ENCODE measurements at places on chromosomes 3 and 15. TPM values are rescaled to one million over a fixed set of nuclear protein-coding genes. Genes with fewer than 3 reads are reported as not detected.
A peak's percentile ranks its signal among the peaks of the same experiment; 100 is the strongest.

Gene PLA2G4E
- total RNA-seq, result not detected

GRCh38 chr3:63142681-63143080 is 135.4 kb upstream of the SYNPR start:
- no peak for DNase-seq

- no peak for DNase-seq
Observed at GRCh38 chr3:37646865-37647264, 214.8 kb upstream of the CTDSPL start.

DNA sequence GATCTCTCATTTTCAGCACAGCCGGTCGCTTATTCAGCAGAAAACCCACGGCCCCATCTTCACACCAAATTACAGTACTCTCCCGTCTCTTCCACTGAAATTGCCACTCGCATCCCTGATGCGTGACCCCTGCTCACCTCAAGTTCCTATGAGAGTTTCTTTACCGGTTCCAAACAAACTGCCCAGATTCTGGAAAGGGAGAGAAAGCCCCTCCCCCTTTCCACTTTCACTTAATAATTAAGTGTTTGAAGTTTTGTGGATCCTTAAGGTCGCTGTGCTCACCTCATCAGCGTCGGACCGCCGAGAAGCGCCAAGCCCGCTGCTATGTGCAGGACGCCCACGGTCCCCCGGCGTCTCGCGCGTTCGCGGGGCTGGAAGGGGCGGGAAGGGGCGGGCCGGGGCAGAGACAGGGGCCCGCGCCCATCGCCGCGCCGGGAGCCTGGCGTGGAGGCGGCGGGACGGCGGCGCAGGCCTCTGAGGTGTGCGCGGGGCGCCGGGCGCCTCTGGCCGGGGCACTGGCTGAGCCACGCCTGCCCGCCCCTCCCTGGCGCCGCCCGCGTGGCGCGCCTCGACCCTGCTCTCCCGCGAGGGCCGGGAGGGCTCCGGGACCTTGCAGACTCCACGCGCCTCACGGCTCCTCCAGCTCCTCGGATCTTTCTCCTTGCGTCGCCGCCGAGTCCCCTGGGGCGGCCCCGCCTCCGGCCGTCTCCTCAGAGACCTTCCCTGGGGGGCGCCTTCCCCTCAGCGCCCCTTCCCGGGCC is at the start of gene GPR156:
Gene GPR156, minus strand, starts transcription at position 476 of the 761 bp plus-strand sequence. CDS start 41,124 bp downstream, outside the sequence.
- DNase-seq, result no peak

DNA sequence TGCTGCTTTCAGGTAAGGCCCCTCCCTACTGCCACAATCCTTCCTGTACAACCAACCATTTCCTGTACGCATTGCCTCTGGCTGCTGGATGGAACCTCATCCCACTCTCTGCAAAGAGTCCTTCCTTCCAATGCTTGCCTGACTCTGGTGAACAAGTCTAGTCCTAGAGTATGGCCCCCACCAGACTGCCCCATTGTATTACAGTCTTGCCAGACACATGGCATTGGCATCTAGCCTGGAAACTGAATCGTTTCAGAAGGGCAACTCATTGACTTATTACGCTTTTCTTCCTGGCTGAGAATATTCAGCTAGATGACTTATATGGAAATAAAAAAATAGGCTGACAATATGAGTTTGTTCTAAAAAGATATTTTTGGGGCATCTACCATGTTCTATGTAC is 170.3 kb downstream of the SUCLG2 start:
- DNase-seq, result no peak

GRCh38 chr3:2623436-2623835 is 486.7 kb downstream of the IL5RA start:
- DNase-seq, result no peak

GRCh38 chr15:38627689-38628277 is 63.2 kb upstream of the RASGRP1 start:
- DNase-seq, result no peak

Gene FRMD5
- 10.5 TPM for total RNA-seq

GRCh38 chr15:64004587-64004986 is 41.7 kb downstream of the DAPK2 start:
- no peak for DNase-seq

DNA sequence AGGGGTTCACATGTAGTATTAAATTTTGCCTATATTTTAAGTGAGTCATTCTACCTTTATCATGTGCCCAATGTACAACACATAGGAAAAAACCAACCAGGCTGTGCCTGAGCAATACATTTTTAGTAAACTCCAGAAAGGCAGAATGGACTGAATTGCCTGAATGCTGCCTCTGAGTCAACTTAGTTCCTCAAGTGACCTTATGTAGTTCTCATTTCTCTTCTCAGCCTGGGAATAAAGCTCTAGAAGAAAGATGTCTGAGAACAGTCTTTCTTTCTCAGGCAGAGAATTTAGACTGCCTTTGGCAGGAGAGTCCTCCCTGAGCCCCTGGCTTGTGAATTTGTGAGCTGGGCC is 13.0 kb downstream of the ST3GAL6 start:
- DNase-seq, result no peak

Gene SCG5
- total RNA-seq, result 0.87 TPM

GRCh38 chr3:171375666-171376595 is 84.3 kb downstream of the TNIK start:
- no peak for DNase-seq

- DNase-seq, result peak; percentile 52
Observed at GRCh38 chr3:87082796-87083440, 92.0 kb upstream of the VGLL3 start.

- DNase-seq, result no peak
Observed at GRCh38 chr15:50128266-50128665, 9.2 kb upstream of the ATP8B4 start.

Gene TPRG1
- total RNA-seq, result 0.50 TPM

DNA sequence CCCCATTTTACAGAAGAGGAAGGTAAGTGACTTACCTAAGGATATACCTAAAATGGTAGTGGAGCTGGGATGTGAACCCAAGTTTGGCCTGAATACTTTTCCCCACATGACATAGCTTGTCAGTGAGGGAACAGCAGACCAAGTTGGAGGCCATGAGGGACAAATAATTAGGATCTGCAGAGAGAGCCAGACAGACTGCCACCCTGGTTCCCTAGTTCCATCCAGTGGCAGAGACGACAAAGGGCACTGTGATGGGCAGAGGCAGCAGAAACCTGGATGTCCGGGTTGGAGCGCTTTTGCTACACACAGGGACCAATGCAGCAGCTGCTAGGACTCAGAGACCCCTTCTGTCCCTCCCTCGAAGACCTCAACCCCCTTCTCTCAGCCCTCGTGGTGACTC is 1.2 kb downstream of the CPLX3 start:
- DNase-seq, result no peak

Gene TRH
- not detected for total RNA-seq

GRCh38 chr3:155423526-155424322 is 130.2 kb upstream of the STRIT1 start:
- no peak for DNase-seq

Gene WNT7A
- not detected for total RNA-seq

DNA sequence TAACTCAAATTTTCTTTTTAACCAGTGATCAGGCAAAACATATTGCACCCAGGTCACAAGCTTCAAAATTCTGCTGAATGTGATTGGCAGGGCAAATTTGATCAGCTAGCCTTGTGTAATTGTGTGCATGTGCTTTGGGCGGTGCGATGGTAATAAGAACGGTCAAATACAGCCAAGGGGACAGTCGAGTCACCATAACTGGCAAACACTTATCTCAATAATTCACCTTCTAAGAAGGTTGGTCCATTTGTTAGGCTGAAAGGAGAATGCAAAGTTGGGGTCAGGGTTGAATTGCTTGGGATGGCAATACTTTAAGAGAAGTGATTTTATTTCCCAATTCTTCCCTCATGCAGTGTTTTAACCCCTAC is 302.4 kb upstream of the PDZRN3 start:
- no peak for DNase-seq

- DNase-seq, result no peak
Observed at GRCh38 chr3:144470666-144471065, 499.0 kb downstream of the DIPK2A start.

- DNase-seq, result no peak
Observed at GRCh38 chr15:35491999-35492398, 54.0 kb downstream of the DPH6 start.

DNA sequence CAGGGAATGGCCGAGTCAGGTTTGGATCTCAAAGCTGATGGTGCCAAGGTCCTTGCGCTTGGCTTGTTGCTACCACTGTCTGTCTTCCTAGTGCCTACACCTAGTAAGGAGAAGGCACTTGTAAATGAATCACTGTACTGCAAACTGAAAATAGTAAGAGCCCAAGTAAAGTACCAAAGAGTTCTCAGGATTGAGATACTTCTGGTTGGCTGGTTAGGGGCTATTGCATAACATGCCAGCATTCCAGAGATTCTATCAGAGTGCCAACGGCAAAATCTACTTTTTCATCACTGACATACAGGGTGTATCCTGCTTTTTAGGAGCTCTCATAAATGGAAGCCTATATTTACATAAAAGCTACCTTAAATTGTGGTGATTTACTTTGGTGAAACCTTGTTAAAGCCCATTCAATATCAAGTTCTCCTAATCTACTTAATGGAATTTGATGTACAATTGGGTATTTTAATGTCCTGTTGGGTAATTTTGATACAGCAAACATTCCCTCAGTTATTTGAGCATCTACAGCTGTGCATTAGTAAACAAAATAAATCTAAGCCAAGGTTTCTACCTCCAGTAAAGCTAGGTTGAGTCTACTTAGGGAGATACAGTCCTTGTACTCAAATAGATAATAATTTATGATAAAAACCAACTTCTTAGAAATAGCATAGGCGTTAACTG is 30.7 kb upstream of the CHD2 start:
- no peak for DNase-seq

DNA sequence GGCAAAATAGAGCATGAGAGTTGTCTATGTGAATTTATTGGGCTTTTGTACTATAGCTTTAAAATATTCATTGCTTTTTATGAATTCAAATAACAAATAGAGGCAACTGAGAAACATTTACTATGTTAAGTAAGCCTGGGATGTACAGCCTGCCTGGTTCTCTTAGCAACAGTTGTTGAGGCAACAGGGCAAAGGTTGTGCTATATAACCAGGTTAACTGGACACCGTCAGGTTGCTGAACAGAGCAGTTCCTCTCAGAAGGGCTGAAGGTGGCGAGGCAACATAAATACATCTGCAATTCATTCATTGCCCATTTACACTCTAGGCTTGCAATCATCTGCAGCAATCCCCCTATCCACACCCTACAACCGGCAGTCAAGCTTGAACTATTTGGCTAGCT is 78.2 kb downstream of the GTF2E1 start:
- DNase-seq, result no peak

- no peak for DNase-seq
Observed at GRCh38 chr3:16227566-16227965, 37.2 kb downstream of the DPH3 start.

Gene MESD
- total RNA-seq, result 26.3 TPM

Gene SUCNR1
- 0.05 TPM for total RNA-seq

DNA sequence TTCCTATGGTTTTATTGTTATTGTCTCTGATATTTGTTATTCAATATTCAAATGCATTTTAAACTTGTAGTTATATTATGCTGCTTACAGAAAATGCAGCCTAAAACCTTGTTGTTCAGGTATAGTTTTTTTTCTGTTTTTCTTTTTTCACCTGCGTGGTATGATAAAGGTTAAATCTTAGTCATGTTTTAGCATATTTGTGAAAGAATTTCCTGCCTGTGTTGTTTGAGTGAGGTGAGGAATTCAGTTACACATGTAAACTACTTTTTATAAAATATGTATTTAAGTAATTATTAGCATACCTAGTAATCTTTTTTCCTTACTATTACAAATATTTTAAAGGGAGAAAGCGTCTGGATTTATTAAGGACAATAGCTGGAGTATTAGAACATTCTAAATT is 90.0 kb upstream of the NAALADL2 start:
- no peak for DNase-seq

GRCh38 chr15:94494732-94495131 is 263.4 kb downstream of the MCTP2 start:
- DNase-seq, result no peak

- no peak for DNase-seq
Observed at GRCh38 chr3:10460951-10461545, 44.3 kb downstream of the ATP2B2 start.

Gene FSD2
- not detected for total RNA-seq

DNA sequence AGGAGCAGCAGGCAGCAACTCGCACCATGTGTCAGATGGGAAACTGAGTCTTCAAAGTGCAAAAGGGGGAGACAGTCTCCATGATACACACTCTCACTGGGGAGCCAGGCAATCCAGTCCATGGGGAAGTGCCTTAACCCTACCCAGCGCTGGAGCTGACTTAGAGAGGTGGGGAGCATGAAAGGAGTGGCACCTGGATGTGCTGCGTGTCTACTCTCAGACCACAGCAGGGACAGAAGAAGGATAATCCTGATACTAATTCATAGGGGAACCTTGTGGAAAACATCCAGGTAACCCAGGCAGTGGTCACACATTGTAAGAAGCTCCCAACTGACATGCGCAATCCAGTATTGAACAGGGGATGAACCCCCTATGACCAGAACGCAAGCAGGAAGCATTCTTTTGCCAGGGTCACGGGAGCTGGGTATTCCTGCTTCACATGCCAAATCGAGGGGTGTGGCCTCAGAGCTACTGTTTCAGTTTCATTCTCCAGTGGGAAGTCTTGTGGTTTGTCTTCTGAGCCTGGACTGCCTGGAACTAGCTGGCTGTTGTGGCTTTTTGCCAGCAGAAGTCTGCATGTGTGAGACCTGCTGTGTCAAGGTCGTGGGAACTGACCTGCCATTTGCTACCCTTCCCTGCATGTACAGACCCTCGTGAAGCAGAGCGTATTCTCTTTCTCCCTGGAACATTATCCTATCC is 367.6 kb upstream of the NDN start:
- DNase-seq, result no peak

DNA sequence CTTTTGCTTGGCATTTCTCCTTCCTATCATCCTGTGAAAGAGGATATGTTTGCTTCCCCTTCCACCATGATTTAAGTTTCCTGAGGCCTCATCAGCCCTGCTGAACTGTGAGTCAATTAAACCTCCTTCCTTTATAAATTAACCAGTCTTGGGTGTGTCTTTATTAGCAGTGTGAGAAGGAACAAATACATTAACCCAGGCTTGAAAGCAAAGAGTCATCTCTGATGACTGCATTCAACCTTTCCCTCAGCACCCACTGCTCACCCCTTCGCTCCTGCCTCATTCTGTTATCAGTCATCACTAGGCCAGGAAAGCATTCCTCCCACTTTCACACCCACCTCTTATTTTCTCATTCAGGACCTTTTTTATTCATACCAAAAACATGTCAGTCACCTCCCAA is 59.6 kb upstream of the CASR start:
- no peak for DNase-seq

- no peak for DNase-seq
Observed at GRCh38 chr3:184336547-184337398, 627 bp upstream of the FAM131A start.

- DNase-seq, result no peak
Observed at GRCh38 chr15:80508783-80509182, 104.6 kb downstream of the ARNT2 start.

GRCh38 chr15:26628071-26628470 is 144.8 kb downstream of the GABRB3 start:
- DNase-seq, result no peak

Gene COLQ
- not detected for total RNA-seq

Gene CFAP44
- total RNA-seq, result 0.82 TPM

Data from SJSA1 (cell line).